ENCODE measurements at places on chromosomes 11 and 22.
A peak's percentile ranks its signal among the peaks of the same experiment; 100 is the strongest.

GRCh38 chr22:17977371-17977770, 47.0 kb downstream of the MICAL3 start:
- DNase-seq: no peak

- no peak for DNase-seq
Observed at GRCh38 chr22:35959121-35959800, 69.4 kb downstream of the RBFOX2 start.

DNA sequence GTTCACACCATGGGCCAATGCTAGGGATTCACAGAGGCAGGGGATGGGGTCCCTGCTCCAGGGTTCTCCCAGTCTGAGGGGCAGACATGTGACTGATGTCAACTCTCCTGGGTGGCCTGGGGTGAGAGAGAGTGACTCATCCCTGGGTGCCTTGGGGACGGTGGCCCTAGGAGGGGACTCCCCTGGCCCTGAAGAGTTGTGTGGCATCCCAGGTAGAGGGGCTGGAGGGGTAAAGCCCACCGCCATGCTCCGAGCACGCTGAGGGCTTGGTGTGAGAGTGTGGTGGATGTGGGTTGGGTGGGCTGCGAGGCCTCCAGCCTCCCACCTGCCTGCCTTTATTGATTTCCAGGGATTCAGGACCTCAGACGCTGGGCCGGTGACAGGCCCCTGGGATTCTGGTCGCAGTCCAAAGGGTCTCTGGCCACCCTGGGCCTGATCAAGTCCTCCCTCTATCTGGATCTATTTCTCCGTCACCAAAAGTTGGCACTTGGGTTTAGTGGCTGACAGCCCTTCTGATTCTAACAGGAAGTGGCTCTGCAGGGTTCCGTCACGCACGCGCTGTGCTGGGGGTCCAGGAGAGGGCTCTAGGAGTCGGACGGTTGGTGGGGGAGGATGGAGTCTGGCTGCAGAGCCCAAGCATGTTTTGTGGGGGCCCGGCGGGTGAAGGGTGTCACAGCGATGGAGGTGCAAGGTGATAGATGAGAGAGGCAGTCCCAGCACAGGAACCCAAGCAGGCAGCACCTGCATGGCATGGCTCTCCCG, 27.3 kb upstream of the WNT7B start:
- DNase-seq: no peak

DNA sequence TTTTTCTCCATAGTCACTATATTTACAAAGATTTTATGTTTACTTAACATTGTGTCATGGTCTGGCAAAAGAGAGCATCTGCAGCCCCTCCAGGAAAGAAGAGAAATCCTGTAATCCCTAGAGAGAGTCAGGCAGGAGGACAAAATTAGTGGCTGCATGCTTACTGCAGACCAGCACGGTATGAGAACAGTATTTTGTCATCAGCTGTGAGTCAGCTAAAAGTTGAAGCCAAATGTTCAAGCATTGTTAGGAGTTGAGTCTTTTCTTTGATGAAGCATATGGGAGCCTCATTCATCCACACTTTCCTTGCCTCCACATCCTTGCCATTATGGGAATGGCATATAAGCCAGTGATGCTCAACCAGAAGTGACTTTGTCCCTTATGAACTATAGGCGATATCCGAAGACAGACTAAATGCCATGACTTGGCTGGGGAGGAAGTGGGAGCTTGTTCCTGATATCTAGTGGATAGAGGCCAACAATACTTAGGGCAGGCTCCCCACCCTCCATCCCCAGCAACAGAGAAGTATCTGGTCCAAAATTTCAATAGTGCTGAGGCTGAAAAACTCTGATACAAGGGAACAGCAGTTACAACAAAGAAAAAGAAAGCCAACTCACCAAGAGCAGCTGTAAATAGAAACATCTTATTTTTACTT, 112.0 kb upstream of the OR5AK2 start:
- no peak for DNase-seq

- no peak for DNase-seq
Observed at GRCh38 chr11:23423656-23424055, 563.4 kb upstream of the CCDC179 start.

- DNase-seq: peak; percentile 19
Observed at GRCh38 chr11:44624761-44625221, 59.3 kb downstream of the CD82 start.
